Left colon (tissue), 2 donors: ENCODE measurements at places on chromosomes 2 and 18. TPM values are rescaled to one million over a fixed set of nuclear protein-coding genes. Genes with fewer than 3 reads are reported as not detected.

GRCh38 chr2:56714400-56714799 lies 530.6 kb downstream of the CCDC85A start:
- no peak for DNase-seq

- DNase-seq = no peak
Observed at GRCh38 chr2:16071865-16072637, 131.7 kb downstream of the MYCN start.

DNA sequence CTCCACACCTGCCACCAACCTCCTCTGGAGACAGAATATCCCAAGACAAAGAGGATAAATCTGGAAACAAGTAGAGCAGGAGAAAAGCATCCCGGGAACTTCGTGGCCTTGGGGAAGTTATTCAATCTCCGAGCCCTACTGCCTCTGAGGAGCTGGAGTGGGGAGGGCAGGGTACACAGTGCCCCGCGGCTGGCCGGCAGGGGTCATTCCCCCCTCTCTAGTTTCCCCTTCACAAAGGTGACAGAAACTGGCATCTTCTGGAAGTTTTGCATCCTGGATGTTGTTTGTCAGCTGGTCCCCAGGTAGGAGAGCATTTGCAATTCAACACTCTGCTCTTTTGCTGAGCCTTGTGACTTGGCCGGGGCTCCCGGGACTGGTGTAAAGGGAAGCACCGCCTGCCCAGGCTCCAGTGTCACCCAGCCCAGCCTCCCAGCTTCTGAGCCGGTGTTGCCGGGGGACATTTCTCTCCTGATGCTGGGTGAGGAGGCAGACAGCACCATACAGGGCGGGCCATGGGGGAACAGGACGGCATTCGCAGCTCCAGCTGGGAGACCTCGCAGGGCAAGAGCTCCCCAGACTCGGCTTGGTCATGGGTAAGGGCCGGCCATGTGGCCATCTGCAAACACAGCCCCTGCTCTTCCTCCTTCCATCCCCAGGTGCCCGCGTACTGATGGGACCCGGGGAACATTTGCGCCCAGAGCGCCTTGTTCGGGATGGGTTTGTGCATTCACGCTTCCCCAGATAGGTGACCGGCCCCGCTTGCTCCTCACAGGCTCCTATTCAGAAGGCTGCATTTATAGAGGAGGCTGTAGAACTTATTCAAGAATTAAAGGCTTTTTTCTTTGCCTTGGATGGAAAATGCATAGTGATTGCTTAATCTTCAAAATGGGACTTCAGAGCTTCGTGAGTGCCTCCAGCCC lies 7.4 kb upstream of the NTSR2 start:
- DNase-seq = no peak

DNA sequence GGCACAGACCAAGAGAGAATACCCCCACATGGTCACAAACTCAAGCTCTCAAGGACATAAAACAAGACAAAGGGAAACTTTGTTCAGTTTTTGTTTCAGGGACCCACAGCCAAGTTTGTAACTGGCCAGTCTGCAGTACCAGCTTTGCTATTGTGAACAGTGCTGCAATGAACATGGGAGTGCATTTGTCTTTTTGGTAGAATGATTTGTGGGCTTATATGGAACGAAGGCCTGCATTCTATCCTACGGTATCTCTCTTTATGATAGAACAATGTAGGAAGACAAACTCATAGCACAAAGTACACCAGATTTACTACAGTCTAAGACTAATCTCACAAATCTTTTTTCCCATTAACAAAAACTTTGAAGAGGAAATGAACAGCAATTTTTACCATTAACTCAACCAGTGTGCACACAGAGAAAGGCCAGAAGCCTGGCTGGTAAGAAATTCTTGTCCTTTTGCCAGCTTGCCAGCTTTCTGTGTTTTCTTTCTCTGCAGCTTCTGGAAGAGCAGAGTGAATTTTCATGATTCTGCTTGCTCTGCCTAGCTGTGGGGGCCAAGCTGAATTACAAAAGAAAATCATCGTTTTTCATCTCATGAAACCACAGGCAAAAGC lies 37.1 kb upstream of the FEZ2 start:
- no peak for DNase-seq

- no peak for DNase-seq
Observed at GRCh38 chr2:66516499-66516898, 81.6 kb downstream of the MEIS1 start.

- no peak for DNase-seq
Observed at GRCh38 chr2:71481111-71481510, 27.8 kb downstream of the DYSF start.

GRCh38 chr2:162060532-162060931 lies 13.5 kb downstream of the DPP4 start:
- no peak for DNase-seq

RAB27B gene
- 16.0 TPM for total RNA-seq

DNA sequence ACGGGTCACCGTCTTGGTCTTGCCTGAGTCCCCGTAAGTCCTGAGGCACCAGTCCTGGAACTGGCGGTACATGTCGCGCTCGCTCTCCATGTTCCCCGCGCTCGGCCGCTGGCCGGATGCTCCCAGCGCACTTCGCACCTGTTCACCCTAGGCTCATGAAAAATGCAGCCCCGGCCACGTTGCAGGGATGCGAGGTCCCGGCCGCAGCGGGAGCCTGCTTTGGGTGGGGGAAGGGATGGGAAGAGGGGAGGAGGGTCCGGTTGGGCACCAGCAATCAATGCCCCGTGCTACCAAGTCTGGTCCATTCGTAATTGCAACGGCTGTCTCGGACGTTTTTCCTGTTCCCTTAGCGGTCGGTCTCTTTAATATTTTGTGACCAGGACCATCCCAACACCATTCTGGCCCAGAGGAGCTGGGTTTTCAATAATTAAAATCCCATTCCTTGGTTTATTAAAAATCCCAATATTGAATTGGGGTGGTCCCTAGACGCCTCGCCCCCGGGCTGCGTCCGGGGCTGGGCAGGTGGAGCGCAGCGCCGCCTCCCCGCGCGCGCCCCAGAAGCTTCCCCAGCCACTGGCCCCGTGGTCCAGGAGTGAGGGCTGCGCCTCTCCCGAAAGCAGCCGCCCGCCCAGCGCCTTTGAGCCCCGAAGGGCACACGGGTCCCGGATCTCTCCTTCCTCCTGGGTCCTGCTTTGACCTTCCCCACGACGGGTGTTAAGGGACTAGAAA lies 1.4 kb downstream of the NOL4 start:
- DNase-seq = no peak

CIDEA gene
- 0.34 TPM for total RNA-seq

PLCD4 gene
- 1.0 TPM for total RNA-seq

GRCh38 chr18:25895518-25895917 lies 194.9 kb downstream of the SS18 start:
- DNase-seq = no peak
